ENCODE measurements at places on chromosomes 3 and 15.
A peak's percentile ranks its signal among the peaks of the same experiment; 100 is the strongest.

GRCh38 chr3:32882189-32882588 is 64.4 kb downstream of the TRIM71 start:
- DNase-seq, result no peak

GRCh38 chr15:62109982-62110851 is 43.4 kb downstream of the C2CD4A start:
- DNase-seq, result peak; percentile 82

- DNase-seq, result no peak
These were observed 43.6 kb upstream of the PLXNA1 start for GRCh38 chr3:126939338-126939718.

DNA sequence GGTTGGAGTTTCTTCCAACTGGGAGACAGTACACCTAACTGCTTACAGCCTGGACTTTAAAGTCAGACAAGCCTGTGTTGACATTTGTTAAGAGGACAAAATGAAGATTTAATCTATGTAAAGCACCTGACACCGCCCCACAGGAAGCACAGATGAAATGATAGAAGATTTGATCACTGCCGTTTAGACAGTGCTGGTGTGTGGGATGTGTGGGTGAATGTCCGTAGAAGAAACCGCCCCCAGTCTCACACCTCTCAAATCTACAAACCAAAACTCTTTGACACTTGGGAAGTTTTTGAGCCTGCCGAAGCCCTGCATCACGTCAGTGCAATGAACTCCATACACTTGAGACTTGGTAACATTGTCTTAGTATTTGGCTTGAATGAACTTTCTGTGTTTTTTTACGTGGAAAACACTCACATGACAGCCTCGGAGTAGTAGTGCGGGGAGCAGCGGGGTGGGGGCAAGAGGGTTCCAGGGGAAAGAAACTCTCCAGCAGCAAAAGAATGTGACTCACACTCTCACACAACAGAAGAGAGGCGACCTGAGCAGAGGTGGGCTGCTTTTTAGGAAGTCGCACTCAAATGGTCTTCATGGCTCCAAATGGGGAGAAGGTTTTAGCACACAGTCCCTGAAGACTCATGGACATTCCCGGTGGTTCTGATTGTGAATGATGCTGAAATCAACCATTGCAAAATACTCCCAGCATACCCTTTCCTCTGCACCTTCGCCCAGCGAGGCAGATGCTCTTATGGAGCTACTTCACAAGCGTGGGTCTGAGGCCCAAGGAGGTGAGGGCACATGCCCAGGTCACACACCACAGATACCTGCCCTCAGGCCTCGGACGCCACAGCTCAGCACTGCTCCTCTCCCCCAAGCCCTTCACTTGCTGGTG is 79.2 kb downstream of the SRGAP3 start:
- DNase-seq, result no peak

DNA sequence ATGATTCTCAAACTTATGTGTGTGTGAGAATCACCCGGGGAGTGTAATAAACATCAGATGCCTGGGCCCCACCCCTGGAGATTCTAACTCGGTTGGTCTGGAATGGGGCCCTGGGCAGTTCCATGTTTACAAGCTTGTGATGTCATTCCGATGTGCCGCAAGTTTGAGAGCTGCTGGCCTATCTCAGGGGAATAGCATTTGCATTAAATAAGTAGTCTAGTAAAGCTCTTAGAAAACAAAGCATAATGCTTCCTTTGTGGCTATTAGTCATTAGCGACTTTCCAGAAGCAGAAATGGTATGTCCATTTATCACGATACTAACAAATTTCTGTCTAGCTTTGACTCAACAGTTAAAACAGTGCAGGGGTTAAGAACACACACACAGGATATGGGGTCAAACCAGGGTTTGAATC is 20.9 kb downstream of the PGBD4 start:
- peak; percentile 94 for DNase-seq

- no peak for DNase-seq
These were observed 63.2 kb downstream of the DLG1 start for GRCh38 chr3:197234947-197235914.

DNA sequence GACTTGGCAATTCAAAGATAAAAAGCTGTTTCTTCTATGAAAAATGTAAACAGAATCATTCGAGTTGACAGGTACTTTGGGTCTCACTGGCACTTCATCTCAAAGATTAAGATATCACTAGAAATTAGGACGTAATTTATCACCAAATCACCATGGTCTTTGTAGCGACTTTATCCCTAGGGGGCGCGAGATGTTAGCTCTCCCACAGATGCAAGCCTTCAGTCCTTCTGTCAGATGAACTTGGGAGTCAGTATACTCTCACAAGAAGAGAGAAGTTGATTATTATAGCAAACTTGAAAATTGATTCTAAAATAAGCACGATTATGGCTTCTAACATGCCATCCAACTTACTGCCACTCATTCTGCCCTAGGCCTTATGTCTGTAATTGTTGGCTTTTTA is 150.3 kb downstream of the ALCAM start:
- no peak for DNase-seq

- no peak for DNase-seq
These were observed 125.4 kb upstream of the BFSP2 start for GRCh38 chr3:133274477-133274876.

- DNase-seq, result no peak
These were observed 105.3 kb upstream of the AGBL1 start for GRCh38 chr15:85974348-85974705.

DNA sequence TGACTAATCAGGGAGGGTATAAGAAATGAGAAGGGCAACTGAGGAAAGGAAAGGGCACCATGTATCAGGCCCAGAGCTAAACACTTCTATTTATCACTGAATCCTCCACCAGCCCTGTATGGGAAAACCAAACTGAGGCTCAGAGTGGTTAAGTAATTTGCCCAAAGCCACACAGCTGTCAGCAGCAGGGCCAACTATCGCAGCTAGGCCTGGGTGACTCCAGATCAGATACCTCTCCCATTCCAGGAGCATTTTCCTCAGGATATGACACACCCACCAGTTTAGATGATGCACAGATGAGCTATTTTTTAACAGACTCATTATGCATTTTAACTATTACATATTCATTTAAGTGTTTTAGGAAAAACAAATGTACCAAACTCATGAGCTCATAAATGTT is 14.5 kb downstream of the NUP210 start:
- no peak for DNase-seq

DNA sequence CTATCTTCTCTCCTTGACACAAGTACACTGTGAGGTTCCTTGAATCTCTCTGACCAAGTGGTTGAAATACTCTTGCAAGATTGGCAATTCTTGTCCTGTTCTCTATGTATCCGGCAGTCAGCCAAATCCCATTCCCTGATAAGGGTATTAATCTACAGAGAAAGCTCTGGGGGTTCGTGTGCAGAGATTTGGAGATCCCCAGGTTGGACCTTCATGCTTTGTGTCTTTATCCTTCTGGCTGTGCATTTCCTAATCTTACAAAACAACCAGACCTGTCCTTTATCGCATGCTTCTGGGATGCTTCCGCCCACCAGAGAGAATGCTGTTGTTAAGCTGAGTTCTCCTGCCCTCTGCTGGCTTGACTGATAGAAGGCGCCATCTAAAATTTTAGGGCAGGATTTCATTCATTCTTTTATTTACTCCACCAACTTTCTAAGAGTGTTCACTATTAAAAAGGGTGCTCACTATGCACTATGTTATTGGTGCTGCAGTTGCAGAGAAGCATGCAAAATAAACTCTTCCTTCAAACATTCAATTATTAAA is 8.6 kb upstream of the SST start:
- DNase-seq, result peak; percentile 74

DNA sequence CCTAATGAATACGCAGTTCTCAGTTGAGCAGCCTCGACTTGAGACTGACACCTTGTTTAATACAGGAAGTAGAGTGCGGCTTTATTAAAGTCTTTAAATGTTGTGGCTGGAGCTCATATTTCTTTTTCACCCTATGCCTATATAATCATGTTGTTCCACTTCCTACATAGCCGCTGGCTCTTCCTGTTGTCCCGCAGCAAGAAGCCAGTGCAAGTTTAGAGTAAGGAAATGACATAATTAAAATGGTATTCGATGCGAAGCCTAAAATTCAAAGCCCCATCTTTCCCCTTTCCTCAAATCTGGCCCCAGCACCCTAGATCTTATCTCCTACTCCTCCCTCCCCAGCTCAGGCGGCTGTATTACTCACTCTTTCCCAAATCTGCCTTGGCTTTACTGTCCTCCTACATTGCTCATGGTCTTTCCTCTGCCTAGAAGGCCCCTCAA is 7.5 kb upstream of the PHLDB2 start:
- peak; percentile 43 for DNase-seq

DNA sequence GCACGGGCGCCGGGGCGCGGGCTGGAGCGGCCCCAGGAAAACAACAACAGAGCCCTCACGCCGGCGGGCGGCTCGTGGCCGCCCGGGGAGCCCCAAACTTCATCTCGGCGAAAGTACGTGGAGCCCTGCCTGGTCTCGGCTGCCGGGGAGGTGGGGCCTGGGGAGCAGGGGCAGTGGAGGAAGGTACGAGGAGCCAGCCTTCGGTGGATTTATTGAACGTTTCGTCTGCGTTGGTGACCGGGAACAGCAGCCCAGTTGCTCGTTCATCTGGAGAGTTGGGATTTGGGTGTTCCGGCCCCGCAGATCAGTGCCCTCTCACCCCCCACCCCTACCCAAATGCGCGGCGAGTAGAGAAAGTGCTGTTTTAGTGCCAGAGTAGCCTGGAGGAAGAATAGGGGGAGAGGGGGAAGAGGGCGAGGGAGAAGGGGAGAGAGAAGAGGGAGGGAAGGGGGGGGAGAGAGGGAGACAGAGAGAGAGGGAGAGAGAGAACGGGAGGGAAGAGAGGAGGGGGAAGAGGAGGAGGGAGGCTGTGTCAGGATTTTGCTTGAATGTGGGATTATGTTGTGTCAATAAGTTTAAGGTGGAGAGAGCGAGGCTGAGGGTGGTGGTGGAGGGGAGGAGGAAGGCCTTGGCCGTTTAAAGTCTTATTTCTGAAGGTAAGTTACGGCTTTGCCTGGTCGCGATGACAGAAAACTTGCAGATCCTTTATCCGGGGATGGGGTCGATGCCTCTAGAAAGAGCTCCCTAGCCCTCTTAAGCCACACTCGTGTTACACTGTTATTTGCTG is 970 bp downstream of the BBX start:
- DNase-seq, result peak; percentile 54

- no peak for DNase-seq
These were observed 44.8 kb upstream of the MAP3K13 start for GRCh38 chr3:185318141-185318540.

- DNase-seq, result no peak
These were observed 334.6 kb upstream of the ATP10A start for GRCh38 chr15:26197719-26198118.

DNA sequence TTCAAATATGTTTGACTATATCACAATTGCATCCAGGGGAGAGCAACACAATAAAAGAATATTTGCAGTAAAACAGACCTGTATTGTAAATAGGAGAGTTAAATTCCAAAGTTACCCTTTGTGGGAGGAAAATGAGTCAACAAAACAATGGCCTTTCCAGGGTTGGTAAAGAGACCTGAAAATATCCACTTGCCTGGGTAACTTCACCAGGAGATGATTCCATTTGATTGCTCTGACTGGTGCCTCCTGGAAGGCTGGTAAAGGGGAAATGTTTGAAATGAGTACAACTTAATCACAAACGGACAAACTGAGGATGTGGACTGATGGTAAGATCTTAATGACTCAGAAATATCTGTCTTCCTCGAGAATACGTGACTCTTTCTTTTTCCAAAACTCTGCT is 43.6 kb upstream of the SRGAP3 start:
- no peak for DNase-seq

DNA sequence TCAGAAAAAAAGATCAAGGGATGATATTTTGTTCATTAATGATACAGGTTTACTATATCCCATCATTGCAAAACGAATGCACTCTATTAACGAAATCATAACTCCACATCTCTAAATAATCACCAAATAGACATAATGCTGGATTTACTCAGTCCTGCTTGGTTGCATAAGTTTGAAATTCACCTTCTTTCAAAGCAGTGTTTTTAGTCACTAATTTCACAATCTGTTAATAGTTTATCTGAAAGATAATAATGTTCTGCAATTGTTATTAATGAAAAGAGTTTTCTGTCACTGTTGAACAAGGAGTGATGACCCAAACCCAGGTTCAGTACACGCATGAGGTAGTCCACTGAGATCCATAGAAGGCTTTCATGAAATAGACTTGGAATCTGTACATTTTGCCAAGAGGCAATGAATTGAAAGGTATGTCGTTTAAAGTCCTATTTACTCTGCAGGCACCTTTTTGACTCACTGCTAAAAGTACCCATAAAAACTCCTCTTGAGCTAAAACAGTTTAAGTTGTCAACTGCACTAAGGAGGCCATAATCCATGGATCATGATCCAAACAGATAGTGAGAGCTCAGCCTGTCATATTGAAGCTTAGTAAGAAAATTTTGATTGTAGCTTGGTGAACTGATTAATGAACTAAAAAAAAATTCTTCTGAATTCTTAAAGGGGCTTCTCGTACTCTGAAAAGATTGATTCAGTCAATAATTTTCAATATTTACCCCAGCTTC is 75.6 kb upstream of the MBNL1 start:
- no peak for DNase-seq

- DNase-seq, result peak; percentile 24
These were observed 1.4 kb upstream of the PRKCI start for GRCh38 chr3:170220871-170221270.

GRCh38 chr15:69666441-69666882 is 213.8 kb downstream of the RPLP1 start:
- DNase-seq, result peak; percentile 49

DNA sequence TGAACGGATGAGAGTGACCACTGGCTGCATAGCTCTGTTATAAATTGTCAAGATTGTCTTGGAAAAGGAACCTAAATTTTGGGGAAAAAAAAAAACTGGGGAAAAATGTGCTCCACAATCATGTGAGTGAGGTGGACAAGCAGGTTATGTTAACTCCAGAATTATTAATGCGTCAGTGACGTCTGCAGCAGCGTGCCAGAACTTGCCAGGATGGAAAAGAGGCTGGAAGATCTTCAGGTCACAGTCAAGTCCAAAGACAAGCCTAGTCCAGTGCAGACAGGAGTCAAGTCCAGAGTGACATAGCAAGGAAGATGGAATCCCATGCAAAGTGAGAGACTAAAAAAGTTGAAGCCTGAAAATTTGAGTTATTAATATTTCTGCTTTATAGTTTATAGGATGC is 140.6 kb downstream of the RYR3 start:
- no peak for DNase-seq

- no peak for DNase-seq
These were observed 98.6 kb downstream of the MECOM start for GRCh38 chr3:169564883-169565282.

DNA sequence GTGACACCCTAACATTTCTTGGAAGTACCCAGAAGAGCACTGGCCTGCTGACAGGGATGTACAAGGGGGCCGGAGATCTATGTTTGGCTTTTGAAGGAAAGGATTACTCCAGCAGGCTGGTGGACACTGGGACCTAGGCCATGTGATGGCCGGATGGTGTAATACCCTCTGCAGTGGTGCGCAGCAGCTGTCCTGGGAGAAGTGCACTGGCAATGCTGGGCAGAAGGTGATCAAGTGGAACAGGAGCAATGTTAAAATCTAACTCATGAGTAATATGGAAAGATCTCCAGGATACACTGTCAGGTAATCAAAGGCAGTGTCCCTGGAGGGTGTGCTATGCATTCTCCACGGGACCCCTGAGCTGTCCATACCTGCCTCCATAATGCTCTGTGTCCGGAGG is 71.2 kb upstream of the POMGNT2 start:
- no peak for DNase-seq

All from fibroblast of mammary gland (primary cell).